CD4-positive, alpha-beta T cell treated with Interleukin-6 at 100 ng/mL for 8 hours (primary cell): ENCODE measurements at places on chromosomes 4 and X.

DNA sequence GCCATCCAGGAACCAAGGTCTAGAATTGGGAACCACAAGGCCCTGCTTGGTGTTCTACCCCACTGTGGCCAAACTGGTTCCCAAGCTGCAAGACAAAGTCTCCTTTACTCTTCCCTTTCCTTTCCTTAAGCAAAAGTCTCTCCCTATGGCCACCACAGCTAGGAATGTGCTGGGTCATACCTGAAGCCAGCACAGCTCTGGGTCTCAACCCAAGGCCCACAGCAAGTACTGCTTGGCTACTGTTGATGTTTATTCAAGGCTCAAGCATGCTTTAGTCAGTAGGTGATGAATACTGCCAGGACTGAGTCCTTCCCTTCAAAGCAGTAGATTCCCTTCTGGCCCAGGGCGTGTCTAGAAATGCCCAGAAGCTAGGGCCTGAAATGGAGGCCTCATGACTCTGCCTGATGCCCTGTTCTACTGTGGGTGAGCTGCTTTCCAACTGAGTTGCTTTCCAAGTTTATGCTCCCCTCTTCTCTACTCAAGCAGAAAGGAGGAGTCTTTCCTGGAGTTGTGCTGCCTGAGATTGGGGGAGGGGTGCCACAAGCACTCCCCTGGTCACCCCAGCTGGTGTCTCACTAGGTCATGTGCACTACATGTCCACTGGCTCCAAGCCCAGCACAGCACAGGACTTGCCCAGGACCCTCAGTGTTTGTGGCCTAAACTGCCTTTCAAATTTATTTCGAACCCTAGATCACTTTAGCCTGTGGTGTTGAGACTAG is 44.9 kb downstream of the STAP1 start:
- no peak for DNase-seq

GRCh38 chr4:75287738-75288517 is 226.3 kb downstream of the RCHY1 start:
- no peak for DNase-seq

DNA sequence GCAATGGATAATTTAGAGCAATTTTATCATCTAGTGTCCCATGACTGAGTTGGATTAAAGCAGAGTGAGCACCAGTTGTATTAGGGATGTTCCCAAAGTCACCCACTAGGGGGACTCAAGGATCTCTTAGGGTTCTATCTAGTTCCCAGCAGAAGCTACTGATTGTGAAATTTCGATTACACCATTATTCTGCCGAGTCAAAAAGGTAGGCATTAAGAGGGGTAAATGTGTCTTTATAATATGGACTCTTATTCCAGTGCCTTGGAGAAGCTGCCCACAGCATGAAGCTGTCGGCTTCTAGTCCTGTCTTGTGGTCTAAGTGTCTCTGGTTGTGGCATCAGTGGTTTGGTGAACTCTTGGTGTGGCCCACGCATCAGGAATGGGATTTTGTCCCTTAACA is 53.3 kb downstream of the RGS12 start:
- DNase-seq = peak; percentile 56

DNA sequence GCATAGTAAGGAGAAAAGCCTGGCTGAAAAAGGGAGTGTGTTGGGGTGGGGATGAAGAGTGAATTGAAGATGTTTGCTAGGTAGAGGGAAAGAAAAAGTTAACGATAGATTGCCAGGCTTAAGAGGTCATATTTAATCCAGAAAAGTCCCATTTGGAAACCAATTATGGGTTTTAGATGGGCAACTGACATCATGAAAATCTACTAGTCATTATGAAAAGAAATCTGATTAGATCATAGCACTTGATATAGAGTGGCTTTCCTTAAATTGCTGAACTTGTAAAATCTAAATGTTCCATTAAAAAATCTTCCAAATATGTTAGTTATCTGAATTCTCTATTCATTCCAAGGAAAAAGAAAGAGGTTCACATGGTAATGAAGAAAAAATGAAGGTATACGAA is 37.5 kb upstream of the IL21 start:
- DNase-seq = no peak

DNA sequence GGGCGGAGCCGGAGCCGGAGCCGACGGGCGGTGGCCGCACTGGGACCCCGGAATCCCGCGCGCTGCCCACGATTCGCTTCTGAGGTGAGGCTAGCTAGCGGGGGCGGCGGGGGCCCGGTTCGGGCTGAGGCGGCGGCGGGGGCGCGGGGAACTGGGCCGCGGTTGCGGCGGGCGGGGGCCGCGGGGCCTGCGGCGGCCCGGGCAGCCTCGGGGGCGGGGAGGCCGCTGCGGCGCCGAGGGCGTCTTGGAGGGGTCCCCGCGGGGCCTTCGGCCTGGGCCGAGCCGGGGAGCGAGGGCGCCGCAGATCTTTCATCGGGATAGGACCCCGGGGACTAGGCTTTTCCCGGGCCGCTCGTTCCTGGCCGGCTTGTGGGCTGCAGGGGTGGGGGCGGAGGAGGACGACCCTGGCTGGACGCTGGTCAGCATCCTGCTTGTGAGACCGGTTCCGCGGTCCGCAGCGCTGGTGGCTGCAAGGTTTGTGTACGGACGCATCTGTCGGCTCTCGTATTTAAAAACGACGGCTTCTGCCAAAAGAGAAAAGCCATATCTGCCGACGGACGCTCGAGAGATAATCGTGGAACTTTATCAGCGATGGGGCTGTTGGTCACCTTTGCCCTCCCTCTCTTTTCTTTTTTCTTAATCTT is 419 bp downstream of the ADD1 start:
- no peak for DNase-seq

DNA sequence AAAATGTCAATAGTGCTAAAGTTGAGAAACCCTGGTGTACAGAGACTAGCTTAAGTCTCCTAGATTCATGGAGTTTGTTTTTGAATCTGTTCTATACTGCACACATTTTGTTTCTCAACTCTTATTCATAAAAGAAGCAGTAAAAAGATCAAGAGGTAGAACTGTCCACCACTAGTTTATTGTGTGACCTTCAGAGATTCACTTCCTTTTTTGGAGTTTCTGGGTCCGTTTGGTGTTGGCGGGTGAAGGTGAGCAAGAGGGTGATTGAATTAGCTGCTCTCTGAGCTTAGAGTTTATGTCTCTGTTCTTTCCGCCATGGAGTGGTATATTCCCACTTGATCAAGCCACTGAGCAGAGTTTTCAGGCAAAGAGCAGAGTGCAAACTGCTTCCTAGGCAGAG is 21.4 kb upstream of the PLAC1 start:
- no peak for DNase-seq

- DNase-seq = no peak
Measured at GRCh38 chr4:139391731-139392130, 62.2 kb upstream of the RAB33B start.

DNA sequence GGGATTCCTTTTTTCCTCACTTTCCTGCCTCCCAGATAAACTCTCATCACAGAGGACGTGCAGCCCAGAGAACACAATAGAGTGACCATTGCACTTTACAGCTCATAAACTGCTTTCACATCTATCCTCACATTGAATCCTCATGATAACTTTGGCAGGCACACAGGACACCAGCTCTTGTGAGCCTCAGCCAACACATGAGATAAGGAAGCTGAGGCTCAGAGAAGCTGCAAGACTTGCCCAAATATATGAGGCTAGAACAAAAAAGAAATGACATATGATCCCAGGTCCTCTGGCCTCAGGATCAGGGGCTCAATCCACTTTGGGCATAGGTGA is 85.0 kb upstream of the CPEB2 start:
- no peak for DNase-seq

- DNase-seq = no peak
Measured at GRCh38 chrX:55619547-55619946, 3.7 kb upstream of the FOXR2 start.

- peak; percentile 4 for DNase-seq
Measured at GRCh38 chr4:140556372-140557085, 12.2 kb downstream of the UCP1 start.
